Naive thymus-derived CD8-positive, alpha-beta T cell (primary cell): ENCODE measurements at places on chromosomes 7 and 10.

- no peak for DNase-seq
Observed at GRCh38 chr7:41167836-41168235, 535.1 kb downstream of the INHBA start.

DNA sequence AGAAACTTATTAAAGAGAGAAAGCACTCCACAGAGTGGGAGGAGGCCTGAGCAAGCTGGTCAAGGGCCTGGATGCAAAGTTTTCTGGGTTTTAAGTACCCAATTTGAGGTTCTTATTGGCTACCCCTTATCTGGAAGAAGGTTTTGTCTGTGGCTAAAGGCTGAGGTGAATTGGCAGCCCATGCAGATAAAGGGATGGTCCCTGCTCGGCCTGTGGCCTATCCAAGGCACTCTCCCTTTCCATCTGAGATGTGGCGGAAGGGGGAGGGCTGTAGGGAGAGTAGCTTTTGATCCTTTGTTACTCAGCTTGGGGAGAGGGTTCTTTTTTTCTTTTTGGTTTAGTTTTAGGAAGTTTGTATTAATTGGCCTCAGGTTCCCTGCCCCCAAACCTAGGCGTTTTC lies 465.1 kb downstream of the ATRNL1 start:
- DNase-seq: no peak

DNA sequence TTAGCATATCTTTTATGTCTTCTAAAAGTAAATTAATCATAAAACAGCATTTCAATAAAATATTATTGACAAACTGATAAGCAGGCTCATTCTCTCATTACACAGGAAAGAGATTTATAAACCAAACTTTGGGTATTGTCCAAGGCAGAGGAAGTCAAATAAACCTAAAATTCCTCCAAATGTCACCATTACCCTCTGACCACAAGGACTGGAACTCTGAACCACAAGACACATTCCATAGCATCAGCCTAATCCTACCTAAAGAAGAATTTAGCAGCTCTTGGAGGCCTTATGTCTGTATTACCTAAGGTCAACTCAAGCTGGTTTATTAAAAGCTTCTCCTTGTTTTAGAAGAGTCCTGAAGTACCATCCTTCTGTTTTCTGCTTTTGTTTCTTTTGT lies 82.4 kb upstream of the SLC13A1 start:
- DNase-seq: no peak

DNA sequence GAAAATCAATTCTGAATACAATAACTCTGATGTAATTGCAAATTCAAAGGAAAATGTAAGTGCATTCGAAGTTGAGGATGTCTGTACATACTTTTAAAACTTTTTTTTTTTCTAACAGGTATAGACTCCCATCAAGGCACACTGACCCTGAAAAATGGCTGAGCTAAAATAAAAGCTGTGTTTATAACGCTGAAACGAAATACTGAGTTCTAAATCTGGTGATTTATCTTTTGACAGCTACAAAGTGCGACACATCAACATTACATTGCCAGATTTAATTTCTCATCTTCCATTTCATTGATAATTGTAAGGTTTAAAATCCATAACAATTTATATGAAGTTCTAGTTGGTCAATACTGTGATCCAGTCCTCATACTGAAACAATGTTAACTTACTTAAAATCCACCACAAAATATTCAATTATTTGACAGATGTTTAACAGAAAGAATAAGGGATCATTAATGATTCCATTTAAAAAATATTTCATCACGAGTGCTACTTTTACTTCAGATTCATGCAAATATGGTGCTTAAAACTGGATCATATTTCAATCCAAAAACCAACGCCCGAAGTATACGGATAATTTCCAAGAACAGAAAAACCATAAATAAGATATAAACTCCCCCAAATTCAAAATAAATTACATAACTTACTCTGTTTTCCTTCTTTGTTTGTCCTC lies 1.4 kb downstream of the RAB11FIP2 start:
- DNase-seq: no peak

DNA sequence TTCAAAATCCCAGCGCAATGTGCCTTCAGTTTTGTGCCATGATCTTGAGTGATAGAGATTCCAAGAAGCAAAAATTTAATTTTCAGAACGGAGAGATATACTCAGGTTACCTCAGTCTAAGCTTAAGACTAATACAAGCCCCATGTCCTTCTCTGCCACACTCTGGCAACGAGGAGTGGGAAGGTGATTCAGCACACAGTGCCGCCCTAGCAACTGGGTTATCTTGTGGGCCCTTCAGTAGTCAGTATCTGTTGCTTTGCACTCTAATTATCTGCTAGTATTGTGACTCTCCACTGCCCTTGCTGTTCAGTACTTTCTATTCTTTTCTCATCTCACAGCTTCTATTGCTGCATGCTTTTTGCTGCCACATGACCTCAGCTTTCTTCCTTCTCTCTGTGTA lies 39.2 kb upstream of the MKLN1 start:
- no peak for DNase-seq

DNA sequence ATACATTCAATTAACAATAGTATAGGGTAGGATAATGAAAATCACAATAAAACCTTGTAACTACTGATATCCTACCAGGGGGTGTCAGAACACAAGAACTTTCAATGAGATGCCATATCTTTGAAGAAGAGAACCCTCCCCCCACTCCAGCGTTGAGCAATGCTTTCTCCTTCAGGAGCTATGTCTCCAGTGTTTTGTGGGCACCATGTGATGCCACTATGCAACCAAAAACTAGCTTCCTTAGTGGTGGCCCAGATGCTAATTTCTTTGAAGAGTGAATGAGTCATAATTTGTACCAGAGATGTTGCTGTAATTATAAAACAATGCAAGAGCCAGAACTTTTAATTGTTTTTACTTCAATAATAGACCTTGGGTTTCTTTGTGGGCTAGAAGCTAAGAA lies 76.0 kb upstream of the ADO start:
- DNase-seq: no peak

DNA sequence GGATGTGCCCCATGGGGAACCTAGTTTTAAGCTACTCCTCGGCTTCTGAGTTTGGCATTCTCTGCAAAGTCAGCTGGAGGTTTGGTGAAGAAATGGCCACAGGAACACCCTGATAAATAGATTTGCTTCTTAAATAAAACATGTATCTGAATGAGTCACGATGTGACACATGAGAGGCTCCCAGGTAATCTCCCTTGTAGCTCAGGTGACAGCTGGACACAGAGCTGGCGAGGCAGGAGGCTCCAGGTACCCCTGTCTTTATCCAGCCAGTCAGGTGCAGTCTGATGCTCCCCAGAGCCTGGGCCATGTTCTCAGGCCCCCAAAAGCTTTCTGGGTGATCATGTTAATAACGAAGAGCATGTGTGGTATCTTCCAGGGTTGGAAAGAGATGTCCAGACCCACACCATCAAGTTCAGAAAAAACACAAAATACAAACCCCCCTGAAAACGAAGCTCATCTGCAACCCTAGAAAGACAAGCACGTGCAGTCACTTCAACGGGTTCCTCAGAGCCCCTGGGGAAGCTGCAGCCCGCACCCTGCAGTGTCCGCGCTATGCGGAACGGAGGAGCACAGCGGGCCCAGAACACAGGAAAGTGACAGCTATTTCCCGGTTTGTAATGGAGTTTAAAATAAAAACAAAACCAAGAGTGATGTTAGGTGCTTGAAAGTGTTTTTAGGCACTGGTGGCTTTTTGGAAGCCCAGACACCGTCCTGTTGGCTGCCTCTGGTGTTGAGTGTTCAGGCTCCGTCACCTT lies 69.4 kb downstream of the ZRANB1 start:
- no peak for DNase-seq

- DNase-seq: no peak
Observed at GRCh38 chr10:70331486-70332268, 47.9 kb upstream of the NPFFR1 start.

DNA sequence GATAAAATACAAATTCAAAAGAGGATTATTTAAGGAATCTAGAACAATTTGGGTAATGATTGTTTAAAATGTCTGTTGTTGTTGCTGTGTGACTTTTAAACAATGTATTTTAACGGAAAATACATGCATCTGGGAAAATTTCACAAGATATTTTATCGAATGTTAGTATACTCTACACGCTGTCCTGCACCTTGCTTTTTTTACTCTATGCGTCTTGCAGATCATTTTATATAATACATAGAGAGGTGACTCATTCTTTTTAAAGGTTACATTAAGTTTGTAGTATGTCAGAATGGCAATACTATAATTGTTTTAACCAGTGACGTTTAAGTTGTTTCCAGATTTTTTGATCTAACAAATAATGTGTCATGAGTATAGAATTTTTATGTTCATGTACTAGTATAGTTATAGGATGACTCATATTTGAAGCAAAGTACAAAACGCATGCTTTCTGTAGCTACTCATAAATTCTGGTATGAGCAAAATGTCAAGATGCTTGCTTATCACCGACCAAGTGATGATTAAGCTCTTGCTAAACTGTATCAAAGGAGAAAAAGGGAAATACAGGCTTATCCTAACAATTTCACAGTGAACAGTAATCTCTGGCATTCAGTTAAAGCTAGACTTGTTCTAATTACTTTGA lies 4.9 kb downstream of the DKK1 start:
- DNase-seq: no peak

DNA sequence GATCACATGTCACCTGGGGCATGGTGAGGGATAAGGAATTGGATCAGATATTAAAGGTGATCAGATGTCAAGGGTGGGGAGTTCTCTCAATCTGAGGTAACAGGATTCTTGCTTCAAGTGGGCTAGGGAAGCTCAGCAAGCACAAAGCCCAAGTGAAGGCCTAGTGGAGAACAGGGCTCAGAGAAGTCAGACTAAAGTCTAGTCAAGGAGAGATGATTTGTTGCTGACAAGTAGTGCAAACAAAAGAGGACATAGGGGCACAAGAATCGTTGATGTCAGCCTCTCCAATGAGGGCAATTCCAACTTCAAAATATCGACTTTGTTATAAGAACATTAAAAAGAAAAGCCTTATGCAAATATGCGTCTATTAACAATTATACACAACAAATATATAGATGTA lies 852.8 kb upstream of the CELF2 start:
- DNase-seq: no peak

- DNase-seq: no peak
Observed at GRCh38 chr10:69316313-69317059, 38.2 kb downstream of the HK1 start.

DNA sequence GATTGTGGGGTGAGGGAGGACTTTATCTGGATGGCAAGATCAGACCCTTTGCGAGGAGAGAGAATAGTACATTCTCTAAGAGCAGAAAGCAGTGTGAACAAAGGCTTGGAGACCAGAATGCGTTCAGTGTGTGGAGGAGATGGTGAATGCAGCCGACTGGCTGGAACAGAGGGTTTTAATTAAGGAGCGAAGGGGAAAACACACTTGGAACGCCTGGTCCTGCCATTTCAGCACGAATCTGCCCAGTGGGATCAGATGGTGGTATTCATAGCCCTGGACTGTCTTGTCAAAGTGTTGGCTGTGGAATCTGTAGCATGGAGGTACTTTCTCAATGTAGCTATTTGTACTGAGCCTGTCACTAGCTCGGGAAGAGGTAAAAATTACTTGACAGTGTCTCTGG lies 260.9 kb downstream of the SLC25A13 start:
- DNase-seq: no peak

GRCh38 chr7:31234836-31235605 lies 105.5 kb downstream of the NEUROD6 start:
- DNase-seq: no peak

DNA sequence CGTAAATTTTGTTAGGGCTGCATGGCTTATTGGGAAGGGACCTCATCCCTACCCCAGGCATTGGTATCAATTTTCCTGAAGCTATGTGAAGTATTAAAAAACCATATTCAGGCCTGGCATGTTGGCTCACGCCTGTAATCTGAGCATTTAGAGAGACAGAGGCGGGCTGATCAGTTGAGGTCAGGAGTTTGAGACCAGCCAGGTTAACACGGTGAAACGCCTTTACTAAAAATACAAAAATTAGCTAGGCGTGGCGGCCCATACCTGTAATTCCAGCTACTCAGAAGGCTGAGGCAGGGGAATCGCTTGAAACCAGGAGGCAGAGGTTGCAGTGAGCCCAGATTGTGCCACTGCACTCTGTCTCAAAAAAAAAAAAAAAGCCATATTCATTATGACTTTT lies 7.1 kb downstream of the TASOR2 start:
- DNase-seq: no peak

DNA sequence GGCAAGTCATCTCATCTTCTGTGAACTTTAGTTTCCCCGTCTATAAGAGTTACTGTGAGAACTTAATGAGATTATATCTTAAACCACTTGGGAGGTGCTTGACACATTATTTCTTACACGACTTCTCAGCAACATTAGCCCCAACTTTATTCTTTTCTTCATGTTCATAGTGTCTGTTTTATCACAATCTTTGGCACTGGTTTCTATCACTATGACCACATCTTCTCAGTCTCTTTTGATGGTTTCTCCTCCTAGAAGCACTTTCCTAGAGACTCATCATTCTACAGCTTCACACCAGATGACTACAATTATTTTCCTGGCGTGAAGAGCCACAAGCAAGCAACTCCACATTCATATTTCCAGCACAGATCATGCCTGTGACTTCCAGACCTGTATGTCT lies 26.5 kb upstream of the BET1 start:
- no peak for DNase-seq
